Tracheal epithelial cell (primary cell): ENCODE measurements at places on chromosomes 11 and 22. TPM values are rescaled to one million over a fixed set of nuclear protein-coding genes. Genes with fewer than 3 reads are reported as not detected.

OPCML gene
- total RNA-seq: not detected in 2 replicates

ANO9 gene
- total RNA-seq: 7.7 and 16.4 TPM in 2 replicates

AQP11 gene
- 0.24 TPM in 1 of 2 replicates, not detected in the other for total RNA-seq

FOSL1 gene
- total RNA-seq: 7.0 and 33.3 TPM in 2 replicates
